Heart left ventricle (tissue), 16 donors: ENCODE measurements at places on chromosomes 1 and 21. TPM values are rescaled to one million over a fixed set of nuclear protein-coding genes. Genes with fewer than 3 reads are reported as not detected.

DNA sequence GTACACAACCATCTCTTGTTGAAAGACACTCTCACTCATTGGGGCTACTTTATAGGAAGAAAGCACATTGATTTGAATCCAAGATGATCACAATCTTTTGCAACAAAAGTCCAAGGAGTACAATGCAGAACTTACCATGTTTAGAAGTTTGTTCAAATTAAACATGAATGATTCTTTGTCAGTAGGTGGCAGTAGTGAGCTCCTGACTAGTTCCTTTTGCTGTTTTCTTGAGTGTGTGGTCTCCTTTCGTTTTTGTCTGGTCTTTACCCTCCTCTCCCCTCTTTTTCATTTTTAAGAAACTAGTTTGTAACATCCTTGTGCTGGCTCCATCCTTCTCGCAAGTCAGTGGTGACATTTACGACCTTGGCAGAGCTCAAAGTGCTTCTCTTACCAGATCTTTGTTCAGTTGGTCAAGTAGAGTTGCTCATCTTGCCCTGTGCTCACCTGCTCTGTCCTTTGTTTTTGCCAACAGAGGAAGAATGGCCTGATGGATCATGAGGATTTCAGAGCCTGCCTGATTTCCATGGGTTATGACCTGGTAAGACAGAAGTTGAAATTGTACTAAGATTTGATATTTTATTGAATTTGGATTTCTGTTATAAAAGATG lies 35.7 kb upstream of the MTR start:
- no peaks in the 10 kb centered on the region for H3K4me1 ChIP-seq
- DNase-seq: no peak
- H3K36me3 ChIP-seq: no peaks in the 10 kb centered on the region
- H3K4me3 ChIP-seq: no peak overlapping the region
- H3K27me3 ChIP-seq: no peaks in the 10 kb centered on the region

Gene DNAI4
- polyA plus RNA-seq: 0.72 TPM

Gene INAVA
- polyA plus RNA-seq: 0.11 TPM

DNA sequence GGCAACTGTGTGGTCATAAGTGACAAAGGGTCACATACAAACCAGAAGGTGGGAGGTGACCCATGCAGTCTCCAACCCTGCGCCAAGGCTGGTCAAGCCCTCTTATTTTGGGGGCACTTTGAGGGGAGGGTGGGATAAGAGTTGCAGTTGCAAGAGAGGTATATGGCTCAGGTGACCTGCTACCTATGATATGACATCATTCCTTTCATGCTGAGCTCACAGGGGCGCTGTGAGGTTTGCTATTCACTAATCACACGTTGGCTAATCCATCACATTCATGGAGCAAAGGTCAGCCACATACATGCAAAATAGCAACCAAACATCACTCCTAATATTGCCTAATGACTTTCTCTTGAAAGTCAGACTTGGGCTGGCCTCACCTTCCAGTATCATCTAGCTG lies 72.0 kb upstream of the PAXBP1 start:
- DNase-seq: no peak
- H3K27me3 ChIP-seq: no peaks in the 10 kb centered on the region
- H3K27ac ChIP-seq: no peak overlapping the region

GRCh38 chr1:151839457-151840403 lies at the start of gene C2CD4D:
Gene C2CD4D, minus strand, starts transcription at chr1:151839820. Its CDS starts 831 bp downstream, at chr1:151838989.
- H3K36me3 ChIP-seq: no peaks in the 10 kb centered on the region
- H3K27me3 ChIP-seq: peaks cover 21% of the 10 kb centered on the region
- no peak for DNase-seq
- H3K4me3 ChIP-seq: peak within 1 kb of the TSS; percentile 41

- no peaks in the 10 kb centered on the region for H3K36me3 ChIP-seq
- H3K27ac ChIP-seq: no peak overlapping the region
- H3K4me1 ChIP-seq: no peaks in the 10 kb centered on the region
- DNase-seq: no peak
Measured at GRCh38 chr1:208118841-208119606, 125.2 kb downstream of the PLXNA2 start.

Gene CYP2J2
- 45.6 TPM for polyA plus RNA-seq

Gene SIM2
- not detected for polyA plus RNA-seq
